Urothelium cell line (cell line): ENCODE measurements at places on chromosomes 3 and 15.
A peak's percentile ranks its signal among the peaks of the same experiment; 100 is the strongest.

DNA sequence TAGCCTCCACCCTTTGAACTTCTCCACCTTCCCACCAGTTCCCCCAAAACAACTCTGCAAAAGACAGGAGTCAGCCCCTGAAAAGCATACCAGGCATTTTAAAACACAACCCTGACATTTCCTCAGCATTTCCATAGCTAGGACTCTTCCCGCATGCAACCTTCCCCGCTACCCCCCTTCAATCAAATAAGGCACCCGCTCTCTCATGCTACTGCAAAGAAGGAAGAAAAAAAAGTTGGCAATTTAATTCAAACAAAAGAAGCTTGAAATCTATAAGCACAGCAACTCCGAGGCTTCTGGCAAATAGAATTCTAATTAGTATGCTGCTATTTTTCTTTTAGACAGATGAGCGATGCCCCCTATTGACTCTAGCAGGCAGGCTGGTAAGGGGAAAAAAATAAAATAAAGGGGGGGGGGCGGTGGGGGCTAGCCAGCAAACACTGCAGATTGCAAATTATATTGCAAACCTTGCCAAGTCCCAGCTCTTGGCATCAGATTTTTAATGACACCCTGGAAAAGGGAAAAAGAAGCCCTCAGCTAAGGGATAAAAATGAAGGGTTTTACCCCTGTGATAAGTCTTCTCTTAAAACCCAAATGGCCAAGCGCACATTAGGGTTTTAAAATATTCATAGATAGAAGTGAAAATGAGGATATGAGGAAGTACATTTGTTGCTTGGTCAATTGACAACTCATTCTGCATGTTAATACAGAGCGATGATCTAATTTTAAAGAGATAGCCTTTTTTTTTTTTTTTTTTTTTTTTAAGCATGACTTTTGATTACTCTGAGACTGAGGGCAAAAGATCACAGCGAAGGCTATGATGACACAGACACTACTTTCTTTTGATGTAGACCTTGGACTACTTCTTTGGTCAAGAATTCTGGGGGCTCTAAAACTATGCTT, 255.2 kb downstream of the NR2F2 start:
- no peak for DNase-seq

DNA sequence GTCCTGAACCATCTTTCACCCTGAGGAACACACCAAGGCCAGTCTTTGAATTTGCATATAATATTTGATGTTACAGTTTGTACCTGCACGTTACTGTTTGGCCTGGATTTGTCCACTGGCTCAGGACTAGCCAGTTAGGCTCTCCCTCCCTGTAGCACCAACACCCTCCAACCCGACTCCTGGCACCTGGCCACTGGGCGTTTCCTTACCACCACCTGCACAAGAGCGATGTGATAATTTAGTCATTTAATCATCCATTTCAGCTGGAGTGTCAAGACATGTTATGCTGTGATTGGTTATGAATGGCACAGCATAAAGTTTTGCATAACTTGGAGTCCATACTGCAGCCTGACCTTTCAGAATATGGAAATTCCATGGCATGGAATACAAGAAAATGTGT, 242.4 kb downstream of the KCNMB2 start:
- no peak for DNase-seq

DNA sequence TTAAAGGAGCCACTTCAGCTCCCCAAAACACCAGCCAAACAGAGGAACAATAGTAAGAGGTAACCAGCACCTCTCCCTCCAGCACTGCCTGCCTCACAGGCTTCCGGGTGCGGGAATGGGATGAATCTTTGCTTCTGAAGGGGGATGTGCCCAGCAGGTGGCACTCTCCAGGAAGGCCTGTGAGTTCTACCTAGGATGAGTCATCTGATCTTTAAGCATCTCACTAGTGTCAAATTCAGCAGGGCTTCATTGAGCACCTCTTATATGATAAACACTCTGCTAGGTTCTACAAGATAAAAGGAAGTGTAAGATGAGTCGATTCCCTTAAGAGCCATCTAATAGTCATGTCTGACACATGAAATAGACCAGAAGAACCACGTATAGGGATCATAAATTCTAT, 237.4 kb upstream of the UMPS start:
- peak; percentile 90 for DNase-seq

- DNase-seq: no peak
These were observed 155.2 kb downstream of the RBPMS2 start for GRCh38 chr15:64619880-64620839.

GRCh38 chr15:84904419-84904818, 20.0 kb downstream of the SLC28A1 start:
- DNase-seq: no peak

GRCh38 chr15:71251584-71252043, 136.3 kb downstream of the THSD4 start:
- DNase-seq: no peak

- no peak for DNase-seq
These were observed 76.5 kb downstream of the ACAP2 start for GRCh38 chr3:195366200-195366925.

DNA sequence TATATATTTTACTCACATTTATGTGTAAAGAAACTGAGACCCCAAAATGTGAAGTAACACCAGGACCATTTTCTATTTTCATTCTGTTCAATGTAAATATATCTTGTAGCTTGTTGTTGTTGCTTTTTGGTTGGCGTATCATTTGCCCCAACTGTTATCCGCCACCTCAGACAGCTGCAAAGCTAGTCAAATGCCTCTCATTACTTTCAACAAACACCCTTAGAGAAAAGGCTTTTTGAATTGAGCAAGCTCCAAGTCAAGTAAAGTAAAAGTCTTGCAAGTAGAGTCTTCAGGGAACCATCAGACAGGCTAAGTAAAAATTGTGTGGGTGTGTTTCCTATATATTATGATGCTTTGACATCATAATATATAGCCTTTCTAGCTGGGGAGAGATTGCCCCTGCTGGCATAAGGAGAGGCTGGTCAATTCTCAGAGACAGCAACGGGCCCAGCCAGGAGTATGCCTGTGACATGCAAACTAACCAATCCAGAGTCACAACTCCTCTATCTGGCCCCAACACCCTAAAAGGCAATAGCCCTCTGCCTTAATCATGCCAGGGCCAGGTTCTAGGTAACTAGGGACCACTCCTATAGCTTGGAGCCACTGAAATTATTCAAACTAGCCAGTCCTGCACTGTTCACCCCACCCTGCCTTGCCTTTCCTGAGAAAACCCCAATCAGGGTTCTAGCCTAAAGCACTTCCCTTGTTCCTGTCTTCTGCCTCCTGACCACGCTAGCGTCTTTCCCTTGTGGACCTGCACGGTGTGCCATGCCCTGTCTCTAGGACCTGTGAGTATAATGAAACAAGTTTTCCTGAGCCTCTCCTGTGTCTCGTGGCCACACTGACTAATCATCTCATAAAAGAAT, 75.6 kb downstream of the RAD18 start:
- no peak for DNase-seq

DNA sequence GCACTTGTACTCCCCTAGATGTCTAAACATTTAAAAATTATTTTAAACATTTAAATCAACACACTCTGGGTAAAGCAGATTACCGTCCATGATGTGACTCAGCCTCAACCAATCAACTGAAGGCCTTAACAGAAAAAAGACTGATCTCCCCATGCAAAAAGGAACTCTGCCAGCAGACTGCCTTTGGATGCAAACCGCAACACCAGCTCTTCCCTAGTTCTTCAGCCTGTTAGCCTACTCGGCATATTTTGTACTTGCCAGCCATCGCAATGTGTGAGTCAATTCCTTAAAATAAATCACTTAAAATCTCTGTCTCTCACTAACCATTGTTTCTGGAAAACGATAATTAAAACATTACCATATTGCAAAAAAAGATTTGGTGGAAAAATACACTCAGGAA, 375.9 kb downstream of the RSL24D1 start:
- no peak for DNase-seq
